ENCODE measurements at places on chromosomes 5 and 9.

DNA sequence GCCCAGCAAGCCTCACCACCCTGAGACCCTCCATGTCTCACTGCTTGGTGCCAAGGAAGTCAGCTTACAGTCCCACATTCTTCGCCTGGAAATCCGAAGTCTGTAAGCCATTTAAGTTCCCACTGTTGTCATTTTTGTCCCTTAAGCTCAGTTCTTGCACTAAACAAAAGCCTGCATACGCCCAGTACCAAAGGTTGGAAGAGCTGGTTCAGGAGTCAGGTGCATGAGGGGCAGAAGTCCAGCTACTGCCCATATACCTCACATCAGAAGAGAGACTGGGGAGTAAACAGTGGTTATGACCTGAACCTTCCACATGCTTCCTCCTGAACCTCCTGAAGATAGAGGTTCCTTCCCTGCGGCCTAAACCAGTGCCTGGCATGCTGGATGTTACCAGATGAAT lies 146.0 kb downstream of the FRMD3 start:
- DNase-seq = no peak

DNA sequence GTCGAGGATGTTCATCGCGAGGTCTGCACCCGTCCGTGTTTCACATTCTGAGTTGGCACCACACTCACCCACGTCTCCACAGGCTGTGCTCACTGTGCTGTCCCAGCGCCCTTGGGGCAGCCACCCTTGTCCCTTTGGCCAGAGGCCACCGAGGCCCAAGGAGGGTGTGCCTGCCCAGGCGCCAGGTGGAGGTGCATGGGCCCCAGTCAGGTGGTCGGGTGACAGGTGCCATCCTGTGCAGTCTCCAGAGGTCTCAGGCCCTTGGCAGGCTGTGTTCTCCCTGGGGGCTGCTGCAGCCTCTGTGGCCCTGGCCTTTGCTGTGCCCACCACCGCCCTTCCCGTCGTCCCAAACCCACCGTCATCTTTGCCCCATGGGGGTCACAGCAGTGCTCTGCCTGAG lies 12.4 kb downstream of the MAN1B1 start:
- no peak for DNase-seq

DNA sequence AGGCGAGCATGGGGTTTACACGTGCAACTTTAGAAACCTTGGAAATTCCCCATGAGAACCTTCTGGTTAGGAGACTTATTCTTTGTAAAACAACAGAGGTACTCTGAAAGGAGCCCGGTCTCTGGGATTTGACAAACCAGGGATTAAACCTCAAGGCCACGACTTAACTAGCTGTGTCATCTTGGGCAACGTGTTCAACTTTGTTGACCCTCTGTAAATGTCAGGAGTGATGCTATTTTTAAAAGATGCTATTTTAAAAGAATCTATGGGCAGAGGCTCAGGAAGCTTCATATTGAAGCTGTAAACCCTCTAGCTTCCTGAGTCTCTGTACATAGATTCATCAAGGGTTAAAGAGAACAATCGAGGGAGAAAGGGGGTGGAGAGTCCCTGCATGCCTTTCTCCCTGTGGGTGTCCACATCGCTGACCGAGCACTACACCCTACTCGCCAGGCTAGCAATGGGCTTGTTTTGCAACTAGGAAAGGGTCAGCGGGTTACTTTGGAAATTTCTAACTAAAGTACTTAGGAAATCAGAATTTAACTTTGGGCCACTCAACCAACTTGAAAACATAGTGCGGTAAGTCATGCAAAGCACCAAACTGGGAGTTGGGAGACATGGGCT lies 2.1 kb downstream of the SLC36A2 start:
- no peak for DNase-seq

DNA sequence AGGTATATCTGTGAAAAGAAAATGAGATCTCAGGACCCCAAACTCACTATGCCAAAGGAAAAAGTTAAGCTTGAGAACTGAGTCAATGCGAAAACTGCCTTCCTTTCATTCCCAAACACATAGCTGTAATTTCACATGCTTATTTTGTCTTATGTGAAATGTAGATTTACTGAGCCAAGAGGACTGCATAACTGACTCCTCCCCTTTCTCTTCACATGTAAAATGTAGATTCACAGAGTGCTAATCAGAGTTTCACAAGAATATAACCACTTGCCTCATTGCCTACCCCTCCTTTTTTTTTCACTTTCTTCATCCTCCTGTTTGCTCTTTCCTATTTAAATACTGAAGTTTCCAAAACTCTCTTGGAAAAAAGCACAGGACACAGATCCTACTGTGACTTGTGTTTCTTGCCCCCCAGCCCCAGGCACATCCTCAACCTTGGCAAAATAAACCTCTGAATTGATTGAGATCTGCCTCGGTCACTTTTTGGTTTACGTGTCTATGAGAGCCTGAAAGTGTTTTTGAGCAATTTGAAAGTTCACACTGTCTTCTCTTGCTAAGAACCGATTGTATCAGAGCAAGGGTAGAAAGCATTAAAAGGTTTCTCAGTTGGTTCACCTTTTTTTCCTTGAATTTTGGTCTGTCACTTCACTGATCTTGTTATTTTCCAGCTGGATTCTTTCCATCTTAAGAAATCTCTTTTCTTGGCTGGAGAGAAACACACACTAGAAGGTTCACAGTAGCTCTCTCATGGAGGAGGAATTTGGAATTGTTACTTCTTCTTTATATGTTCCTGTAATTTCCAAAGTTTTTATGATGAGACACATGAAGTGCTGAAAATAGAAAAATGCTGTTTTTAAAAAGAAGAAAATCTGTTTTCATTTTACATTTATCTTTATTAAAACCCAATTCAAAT lies 44.8 kb upstream of the SNAPC3 start:
- no peak for DNase-seq

GRCh38 chr5:149682532-149683075 lies 47.5 kb upstream of the PPARGC1B start:
- no peak for DNase-seq

GRCh38 chr9:2479056-2479565 lies 142.5 kb upstream of the VLDLR start:
- no peak for DNase-seq

GRCh38 chr5:119902593-119902992 lies 273.2 kb downstream of the FAM170A start:
- no peak for DNase-seq

DNA sequence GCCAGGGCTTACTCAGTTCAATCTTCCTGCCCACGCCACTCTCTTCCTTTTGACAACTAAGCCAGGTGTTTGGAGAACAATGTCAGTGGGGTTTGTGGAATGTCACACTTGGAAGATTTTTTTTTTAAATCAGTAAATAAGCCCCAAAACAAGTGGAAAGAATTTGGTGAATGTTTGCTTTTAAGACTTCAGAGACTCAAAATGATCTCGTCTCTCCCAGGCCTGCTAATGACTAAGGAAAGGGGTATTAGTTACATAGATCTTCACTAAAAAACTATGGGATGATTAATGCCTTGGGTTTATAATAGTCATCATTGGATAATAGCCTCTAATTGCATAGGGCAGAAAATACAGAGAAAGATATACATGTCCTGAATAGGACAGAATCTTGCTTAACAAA lies 166.4 kb downstream of the DMRT2 start:
- no peak for DNase-seq

- DNase-seq = no peak
These were observed 383.1 kb upstream of the PAPPA start for GRCh38 chr9:115770521-115770920.

GRCh38 chr5:126070481-126070880 lies 352.7 kb upstream of the GRAMD2B start:
- no peak for DNase-seq

DNA sequence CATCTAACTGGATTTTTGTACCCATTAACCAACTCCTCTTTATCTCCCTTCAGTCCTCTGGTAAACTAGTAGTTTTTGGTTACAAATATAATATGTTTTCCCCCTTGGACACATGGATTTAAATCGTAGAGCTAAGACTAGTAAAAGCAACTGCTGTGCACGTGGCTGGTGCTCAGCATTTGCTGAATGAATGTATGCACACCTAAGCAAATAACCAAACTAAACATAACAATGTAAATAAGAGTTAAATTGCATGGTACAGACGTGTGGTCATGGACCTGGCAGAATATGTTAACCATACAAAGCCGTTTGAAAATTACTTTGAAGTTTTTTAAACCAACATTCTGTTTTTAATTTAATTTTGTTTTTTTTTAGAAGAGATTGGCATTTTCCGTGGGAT lies 65.2 kb upstream of the FYB1 start:
- DNase-seq = no peak

- no peak for DNase-seq
These were observed 716 bp downstream of the PROB1 start for GRCh38 chr5:139394123-139394653.

GRCh38 chr5:29518176-29518575 lies 1675.3 kb upstream of the CDH6 start:
- no peak for DNase-seq
